ENCODE measurements at places on chromosomes 6 and 20.
A peak's percentile ranks its signal among the peaks of the same experiment; 100 is the strongest.

DNA sequence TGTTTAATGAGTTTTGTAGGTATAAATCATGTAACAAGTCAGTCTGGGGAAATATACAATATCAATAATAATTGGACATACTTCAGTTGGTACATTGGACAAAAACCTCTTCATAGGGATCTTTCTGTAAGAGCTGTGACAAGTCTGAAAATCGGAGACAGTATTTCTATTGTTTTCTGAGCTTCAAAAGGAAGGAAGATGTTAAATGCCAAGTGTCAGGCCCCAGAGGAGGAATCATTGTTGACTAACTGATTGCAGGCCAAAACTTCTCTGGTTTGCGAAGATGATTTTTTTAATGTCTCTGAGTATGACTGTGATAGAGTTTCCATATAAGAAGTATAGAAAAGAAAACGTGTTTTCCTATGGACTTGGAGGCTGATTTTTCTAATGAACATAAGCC is 316.4 kb downstream of the RNF144B start:
- DNase-seq, result no peak

DNA sequence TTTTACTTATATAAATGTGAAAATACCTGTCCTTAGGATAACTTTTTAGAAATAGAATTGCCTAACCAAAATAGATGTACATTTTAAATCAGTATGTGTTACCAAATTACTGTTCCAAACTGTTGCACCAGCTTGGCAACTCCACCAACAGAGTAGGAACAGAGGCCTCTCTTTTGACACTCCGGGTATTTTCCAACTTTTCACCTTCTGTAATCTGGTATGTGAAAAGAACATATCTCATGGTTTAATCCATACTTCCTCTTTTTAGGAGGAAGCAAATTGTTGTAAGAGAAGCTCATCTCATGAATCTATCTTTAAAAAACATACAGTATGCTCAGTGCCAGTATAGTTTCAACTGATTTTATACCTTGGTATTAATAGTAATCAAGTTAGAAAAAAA is 24.9 kb downstream of the RNF144B start:
- peak; percentile 64 for DNase-seq

GRCh38 chr20:40706977-40707582 is 18.0 kb upstream of the MAFB start:
- no peak for DNase-seq

- DNase-seq, result no peak
Observed at GRCh38 chr6:144749263-144749662, 464.1 kb downstream of the UTRN start.

- no peak for DNase-seq
Observed at GRCh38 chr20:55538261-55538908, 466.9 kb downstream of the CBLN4 start.

DNA sequence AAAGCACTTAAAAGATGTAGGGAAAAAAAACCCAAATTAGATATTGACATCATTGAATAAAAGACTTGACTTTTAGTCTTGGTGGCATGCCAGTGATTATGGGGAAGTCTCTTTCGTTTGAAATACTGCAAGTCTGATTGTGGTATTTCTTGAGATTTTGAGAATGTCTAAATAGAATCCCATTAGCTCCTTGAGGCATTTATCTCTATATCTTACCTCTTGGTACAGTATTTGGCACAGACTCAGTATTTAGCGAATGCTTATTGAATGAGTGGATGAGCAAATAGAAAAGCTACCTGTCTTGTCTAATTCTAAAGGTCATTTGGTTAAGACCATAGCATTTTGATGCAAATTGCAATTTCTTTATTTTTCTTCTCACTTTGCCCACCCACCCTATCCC is 156.5 kb downstream of the TFAP2B start:
- no peak for DNase-seq

- DNase-seq, result no peak
Observed at GRCh38 chr20:353166-353565, 6.3 kb downstream of the NRSN2 start.

DNA sequence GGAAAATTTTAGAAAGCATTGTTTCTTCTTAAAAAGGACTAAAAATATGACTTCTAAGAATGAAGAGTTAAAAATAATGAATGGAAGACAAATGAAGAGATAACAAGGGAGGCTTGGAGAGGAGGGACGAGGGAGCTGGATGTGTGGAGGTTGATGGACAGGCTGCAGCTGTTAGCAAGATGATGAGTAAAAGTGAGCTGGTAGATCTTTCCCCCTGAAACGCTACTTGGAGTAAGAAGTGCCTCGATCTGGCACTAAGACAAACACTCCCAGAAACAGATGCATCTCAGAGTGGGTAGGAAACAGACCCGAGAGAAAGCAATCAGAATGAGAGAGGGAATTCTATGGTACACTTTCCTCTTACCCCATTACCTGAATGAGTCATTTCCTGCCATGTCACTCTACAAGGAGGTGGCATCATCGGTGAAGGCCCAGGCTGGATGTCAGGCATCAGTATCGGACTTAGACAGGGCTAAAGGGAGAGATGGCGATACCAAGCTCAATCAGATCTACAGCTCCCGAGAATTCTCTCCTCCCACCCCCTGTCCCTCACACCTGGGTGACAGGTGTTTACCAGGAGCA is 154.1 kb upstream of the BMP2 start:
- no peak for DNase-seq

DNA sequence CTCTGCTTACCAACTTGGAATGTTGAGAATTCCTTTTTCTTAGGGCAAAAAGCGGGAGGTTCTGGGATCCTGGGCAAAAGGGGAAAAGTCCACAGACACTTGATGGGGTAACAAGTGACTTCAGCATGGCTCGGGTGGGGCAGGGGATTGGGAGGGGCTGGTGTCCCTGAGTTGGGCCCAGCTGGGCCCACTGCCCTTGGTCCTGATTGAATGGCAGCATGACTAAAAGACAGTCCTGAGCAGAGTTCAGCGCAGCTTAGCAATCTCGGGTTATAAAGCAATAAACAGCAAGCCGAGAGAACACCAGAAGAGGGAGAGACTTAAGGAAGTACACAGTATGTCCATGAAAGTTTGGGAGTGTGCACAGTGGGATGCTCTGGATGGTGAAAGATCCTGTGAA is 5.6 kb downstream of the PPP2R5D start:
- DNase-seq, result no peak

GRCh38 chr6:29564875-29565274 is 5.3 kb upstream of the UBD start:
- no peak for DNase-seq

DNA sequence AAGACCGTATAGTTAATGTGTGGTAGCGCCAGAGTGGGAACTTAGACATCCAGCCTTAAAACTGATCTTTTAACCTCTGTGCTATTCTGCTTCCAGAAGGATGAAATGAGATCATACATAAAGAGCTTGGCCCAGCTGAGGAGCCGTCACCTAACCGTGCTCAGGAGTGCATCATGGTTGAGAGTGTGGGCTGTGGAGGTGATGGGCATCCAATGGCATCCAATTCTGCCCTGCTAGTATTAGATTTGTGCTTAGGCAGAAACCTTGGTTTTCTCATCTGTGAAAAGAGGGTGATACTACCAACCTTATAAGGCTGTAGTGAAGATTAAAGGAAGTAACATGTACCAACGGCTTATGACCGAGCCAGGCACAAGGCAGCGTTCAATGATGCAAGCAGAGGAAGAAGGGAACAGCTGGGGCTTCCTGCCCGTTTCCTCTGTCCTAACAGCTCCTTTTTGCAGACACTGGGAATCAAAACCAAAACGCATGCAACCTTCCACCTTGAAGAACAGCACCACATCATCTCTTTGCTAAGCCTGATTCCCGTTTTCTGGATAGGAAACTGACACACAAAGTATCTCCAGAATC is 1.3 kb downstream of the SLC22A16 start:
- peak; percentile 100 for DNase-seq

GRCh38 chr6:157376706-157377230 is 4.2 kb upstream of the ZDHHC14 start:
- DNase-seq, result no peak
